ENCODE measurements at places on chromosomes 2 and 18.

- H3K27me3 ChIP-seq: no peaks in the 10 kb centered on the region
- no peak for DNase-seq
- no peak overlapping the region for H3K27ac ChIP-seq
Measured at GRCh38 chr2:7237466-7237865, 320.3 kb downstream of the RNF144A start.

DNA sequence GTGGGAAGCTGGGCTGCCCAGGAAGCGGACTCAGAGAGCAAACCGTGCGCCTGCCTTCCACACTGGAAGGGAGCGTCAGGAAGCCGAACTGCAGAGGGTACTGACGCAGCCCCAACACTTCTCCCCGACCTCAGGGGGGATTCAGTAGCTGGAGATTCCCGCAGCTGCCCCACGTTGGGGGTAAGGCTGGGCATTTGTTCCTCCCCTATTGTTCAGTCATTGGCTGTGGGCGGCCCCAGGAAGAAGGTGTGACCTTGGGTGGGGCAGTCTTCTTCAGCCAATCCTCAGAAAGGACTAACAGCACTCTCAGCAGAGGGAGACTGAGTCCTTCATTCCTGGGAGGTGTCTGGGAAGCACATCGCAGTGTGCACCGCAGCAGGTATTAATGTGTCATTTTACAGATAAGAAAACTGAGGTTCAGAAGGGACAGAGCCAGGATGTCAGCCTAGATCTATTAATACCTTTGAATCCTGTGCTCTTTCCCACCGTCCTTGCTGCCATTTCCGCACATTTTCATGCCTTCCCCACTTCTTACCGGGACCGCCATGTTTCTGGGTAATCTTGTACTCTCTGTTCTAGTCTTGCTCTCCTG is 12.1 kb upstream of the C18orf32 start:
- no peaks in the 10 kb centered on the region for H3K4me1 ChIP-seq
- H3K36me3 ChIP-seq: no peaks in the 10 kb centered on the region
- H3K27ac ChIP-seq: no peak overlapping the region
- DNase-seq: no peak
- H3K4me3 ChIP-seq: no peak overlapping the region

DNA sequence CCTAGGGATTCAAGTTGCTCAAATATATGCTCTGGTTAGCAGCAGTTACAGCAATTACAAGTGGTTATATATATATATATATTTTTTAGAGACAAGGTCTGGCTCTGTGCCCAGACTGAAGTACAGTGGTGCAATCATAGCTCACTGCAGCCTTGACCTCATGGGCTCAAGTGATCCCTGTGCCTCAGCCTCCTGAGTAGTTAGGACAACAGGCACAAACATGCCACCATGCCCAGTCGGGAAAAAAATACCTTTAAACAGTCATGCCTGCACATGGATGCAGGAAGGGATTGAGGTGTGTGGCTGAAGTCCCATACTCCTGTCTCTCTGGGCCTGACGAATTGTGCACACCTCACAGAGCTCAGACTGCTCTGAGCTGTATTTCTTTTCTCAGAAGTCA is 19.6 kb upstream of the DNAH7 start:
- no peak overlapping the region for H3K27ac ChIP-seq
- H3K4me1 ChIP-seq: no peaks in the 10 kb centered on the region
- no peaks in the 10 kb centered on the region for H3K27me3 ChIP-seq

GRCh38 chr2:155266583-155266982 is 568.1 kb downstream of the KCNJ3 start:
- peak; percentile 56 for DNase-seq
- H3K4me1 ChIP-seq: no peaks in the 10 kb centered on the region
- H3K27ac ChIP-seq: no peak overlapping the region
- no peak overlapping the region for H3K4me3 ChIP-seq
- no peaks in the 10 kb centered on the region for H3K27me3 ChIP-seq
- no peaks in the 10 kb centered on the region for H3K36me3 ChIP-seq

DNA sequence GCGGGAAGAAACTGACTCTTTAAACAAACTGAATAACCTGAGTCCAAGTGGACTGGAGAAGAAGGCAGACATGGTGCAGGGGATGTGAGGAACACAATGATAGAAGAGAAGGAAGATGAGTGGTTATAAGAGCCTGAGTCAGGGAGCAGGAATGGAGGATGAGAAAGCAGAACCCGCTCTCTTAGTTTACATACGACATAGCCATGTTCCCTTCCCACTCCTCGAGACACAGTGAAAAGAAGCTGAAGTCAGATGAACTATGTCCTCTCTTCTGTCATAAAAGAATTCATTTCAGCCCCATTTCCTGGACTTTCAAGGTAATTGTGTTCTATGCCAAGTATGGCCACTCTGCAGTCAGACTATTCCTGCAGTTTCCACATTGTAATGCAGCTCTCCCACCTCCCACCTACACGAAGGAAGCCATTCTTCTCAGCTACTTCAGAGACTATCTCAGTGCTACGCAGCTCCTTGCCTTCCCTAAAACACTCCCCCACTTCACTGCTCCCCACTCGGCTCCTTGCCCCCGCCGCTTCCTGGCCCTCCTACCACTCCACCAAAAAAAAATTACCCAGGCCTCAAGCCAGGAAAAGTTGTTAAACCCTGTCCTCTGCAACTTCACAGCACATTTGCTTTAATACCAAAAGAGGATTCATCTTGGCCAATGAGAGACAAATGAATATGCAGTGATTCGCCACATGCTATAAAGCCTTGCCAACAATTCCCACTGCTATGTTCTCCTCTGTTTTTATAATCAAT is 323.4 kb upstream of the EPHA4 start:
- DNase-seq: no peak
- H3K4me3 ChIP-seq: no peak overlapping the region
- no peaks in the 10 kb centered on the region for H3K4me1 ChIP-seq
- no peak overlapping the region for H3K27ac ChIP-seq
- no peaks in the 10 kb centered on the region for H3K36me3 ChIP-seq

Data from mesendoderm (in vitro differentiated cells).